ENCODE measurements at places on chromosomes 5 and 9.

DNA sequence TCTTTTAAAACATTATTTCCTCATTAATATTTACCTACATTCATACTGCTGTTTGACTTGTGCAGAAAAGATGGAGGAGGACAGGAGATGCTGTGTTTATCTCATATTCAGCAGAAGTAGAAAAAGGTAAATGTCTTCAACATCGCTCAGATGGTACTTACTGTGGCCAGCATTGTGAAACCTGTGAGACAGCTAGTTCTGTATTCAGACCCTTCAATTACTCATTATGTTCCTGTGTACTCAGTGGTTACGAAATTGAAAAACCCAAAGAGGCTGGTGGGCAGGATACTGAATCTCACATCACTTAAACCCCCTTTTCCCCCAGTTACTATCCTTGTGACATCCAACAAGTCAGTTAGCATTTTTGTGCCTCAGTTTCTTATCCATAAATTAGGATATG is 216.0 kb downstream of the KDM4C start:
- DNase-seq, result no peak

- DNase-seq, result no peak
These were observed 7.4 kb downstream of the ZBTB26 start for GRCh38 chr9:122923947-122924346.

DNA sequence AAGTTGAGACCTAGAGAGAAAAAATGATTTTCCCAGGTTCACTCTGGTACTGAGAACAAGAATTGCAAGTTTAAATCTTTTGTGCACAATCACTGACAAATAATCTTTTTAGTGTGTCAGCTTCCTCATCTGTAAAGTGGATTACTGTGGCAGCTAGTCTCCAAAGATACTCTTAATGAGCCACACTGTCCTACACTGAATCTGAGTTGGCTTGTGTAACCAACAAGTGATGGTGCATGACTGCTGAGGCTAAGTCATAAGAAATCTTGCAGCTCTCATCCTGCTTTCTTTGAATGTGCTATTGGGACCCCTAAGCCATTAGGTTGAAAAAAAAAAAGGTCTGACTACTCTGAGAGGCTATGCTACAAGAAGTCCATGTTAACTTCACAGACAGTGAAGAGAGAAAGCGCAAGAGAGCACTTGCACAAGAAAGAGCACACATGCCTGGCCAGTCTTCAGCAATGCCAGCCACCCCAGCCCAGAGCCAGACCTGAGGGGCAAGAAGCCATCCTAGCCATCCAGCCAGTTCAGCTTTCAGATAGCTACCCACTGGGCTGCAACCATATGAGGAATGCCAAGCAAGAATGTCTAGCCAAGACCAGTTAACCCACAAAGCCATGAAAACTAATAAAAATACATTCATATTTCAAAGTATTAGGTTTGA is 419.4 kb downstream of the RAB3C start:
- DNase-seq, result no peak

DNA sequence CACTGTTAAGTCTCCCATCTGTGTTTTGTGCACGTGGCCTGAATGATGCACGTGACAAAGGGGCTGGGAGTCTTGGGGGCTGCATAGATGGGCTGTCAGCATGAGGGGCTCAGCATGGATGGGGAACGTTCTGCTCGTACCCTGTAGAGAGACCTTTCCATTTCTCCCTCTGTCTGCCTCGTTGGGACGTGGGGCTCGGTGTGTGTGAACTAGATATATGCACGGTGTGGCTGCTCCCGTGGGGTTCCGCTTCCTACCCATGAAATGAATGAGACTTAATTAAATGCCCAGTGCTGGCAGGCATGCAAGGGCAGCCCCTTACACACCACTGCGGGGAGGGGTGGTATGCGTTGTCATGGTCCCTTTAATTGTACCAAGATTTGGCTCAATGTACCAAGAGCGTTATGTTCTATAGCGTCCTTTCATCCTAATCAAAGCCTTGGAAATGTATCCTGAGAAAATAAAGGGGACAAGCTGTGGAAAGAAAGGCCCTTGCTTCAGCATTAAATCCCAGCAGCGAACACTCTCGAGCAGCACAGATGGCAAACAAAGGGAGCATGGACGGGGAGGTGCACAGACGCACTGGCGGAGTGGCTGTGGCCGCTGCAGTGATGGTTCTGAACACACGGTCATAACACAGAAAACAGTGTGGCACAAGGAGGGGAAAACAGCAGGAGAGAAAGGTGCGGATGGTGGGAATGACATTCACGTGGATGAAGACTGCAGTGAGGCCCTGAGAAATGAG is 66.8 kb downstream of the RASGEF1C start:
- no peak for DNase-seq

DNA sequence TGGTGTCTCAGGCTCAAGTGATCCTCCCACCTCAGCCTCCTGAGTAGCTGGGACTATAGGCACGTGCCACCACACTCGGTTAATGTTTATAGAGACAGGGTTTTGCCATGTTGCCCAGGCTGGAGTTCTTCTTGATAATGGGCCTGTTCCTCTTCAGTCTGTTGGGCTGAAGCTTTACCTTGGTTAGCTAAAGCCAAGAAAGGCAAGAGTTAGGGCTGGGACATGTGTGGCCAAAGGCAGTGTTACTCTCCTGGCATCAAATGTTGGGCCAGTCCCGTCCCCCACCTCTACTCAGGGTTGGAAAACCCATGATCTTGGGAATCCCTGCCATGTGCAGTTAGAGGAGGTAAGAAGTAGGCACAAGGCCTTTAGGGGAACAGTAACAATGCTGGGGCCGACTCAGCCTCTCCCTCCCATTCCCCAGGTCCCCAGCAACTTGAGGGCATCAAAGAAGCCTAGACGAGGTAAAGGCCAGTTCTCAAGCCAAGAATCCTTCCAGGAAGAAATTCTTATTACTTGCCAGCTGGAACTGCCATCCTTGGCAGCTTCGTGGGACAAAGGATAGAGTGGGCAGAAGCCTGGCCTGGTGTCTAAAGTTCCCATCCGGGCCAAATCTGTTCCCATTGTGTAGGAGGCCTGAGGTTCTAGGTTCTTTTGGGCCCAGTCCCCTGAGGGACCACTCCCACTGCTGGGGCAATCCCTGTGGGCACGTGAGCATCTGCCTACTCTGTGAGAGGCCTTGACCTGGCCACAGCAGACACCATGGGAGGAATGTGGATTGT is 4.5 kb downstream of the EGR1 start:
- no peak for DNase-seq

- DNase-seq, result no peak
These were observed 21.2 kb upstream of the MLANA start for GRCh38 chr9:5869315-5870019.

DNA sequence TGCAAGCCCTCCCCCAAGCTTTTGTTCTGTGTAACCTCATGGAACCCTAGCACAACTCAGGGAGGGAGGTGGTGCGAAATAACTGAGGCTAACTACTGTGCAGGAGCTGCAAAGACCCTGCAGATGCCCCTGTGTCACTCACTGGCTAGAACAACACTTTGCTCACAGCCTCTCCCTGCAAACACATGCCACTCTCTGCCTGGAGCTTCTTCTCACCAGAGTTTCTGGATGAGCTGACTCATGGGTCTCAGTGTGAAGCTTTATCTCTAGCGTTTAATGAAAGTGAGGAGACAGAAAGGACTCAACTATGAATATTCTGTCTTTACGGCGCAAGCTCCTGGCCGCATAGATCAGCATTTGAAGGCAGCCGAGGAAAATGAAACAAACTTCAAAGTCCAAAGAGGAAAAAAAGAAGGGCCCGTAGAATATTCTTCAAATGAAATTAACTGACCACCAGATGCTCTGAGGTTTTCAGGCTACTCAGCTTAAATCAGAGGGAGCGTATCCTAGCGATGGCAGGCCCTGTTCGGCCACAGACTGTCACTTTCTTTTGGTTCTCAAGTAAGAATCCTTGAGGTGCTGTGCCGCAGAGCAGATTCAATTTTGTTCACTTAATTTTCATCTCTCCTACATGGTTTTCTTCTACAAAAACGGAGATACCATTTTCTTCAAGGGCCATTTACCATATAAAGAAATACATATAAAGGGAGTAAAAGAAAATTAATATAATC is 77.7 kb upstream of the TAS2R1 start:
- DNase-seq, result no peak

GRCh38 chr5:5932824-5933223 is 445.5 kb downstream of the MED10 start:
- no peak for DNase-seq

DNA sequence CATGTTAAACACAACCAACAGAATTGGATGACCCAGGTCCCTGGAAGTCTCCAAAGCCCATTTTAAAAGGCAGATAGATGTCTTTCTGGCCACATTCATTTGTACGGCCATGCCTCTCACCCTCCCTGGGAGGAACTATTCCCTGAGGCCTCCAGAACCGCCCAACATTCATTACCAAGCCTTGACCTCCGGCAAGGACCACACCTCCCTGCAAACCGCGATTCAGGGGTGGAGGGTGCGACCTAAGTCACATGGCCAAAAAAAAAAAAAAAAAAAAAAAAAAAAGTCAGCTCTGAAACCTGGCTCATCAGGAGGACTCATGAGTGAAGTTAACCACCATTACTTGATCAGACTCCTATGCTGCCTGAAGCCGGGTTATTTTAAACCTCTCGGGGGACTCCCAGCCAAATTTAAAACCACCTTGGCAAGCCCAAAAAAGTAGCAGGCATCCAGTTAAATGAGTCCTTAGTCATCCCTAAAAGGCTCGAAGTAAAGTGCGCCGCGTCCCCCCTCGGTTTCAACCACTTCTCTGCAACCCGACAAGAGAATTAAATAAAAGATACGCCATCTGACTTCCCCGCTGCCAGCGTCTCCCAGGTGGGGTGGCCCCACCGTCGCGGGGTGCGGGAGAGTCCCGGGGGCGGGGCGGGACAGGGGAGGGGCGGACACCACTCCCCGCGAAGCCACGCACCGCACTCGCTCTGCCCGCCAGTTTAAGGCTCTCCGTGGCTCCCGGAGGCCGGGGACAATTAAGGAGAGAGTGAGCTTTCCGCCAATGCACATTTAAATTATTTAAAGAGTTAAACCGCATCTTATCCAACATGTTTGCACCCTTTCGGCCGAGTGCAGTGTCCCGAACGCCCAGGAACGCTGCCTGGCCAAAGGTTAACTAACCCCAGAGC is 2.3 kb downstream of the KLF9 start:
- no peak for DNase-seq

DNA sequence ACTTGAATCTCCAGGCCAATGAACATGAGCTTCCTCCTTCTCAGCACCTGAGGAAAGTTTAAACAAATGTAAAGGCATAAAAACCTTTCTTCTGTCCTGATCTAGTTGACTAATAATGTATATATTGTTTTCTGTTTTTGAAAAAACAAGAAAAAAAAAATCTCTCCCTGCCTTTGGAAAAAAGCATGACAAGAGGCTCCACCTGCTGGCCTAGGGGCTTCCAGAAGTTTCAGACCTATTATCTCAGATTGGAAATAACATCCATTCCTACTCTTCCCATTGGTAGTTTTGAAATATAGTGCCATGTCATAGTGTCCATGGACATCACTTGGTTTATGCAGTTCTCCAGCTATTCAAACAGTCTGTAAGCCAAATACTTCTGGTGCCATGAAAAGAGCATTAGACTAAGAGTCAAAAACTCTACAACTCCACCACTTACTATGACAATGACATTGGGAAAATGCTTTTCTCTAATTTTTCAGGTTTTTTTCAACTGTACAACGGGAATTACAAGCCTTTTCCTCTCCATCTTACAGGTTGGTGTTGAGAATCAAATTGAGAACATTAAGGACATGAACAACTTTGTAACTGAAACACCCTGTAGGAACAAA is 409.6 kb upstream of the MPDZ start:
- no peak for DNase-seq

DNA sequence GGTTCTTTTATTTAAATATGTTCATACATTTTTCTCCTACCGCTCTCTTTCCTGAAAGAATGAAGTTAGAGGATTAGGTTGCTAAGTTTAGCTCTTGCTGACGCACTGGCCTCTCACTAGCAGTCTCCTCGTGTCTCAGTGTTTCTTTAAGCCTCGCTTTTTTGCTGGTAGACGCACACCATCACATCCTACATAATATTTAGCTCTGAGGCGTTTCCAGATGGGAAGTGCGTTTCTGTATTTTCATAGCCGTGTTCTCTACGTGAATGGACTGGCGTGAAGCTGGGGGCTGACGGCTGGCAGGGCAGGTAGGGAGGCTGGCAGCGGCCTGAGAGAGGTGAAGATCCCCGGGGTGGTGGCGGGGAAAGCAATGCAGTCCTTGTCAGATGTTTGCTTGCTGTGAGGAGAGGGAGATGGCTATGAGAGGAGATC is 79.2 kb upstream of the SPRY4 start:
- no peak for DNase-seq

- no peak for DNase-seq
These were observed 8.4 kb upstream of the FAM81B start for GRCh38 chr5:95382801-95383200.

DNA sequence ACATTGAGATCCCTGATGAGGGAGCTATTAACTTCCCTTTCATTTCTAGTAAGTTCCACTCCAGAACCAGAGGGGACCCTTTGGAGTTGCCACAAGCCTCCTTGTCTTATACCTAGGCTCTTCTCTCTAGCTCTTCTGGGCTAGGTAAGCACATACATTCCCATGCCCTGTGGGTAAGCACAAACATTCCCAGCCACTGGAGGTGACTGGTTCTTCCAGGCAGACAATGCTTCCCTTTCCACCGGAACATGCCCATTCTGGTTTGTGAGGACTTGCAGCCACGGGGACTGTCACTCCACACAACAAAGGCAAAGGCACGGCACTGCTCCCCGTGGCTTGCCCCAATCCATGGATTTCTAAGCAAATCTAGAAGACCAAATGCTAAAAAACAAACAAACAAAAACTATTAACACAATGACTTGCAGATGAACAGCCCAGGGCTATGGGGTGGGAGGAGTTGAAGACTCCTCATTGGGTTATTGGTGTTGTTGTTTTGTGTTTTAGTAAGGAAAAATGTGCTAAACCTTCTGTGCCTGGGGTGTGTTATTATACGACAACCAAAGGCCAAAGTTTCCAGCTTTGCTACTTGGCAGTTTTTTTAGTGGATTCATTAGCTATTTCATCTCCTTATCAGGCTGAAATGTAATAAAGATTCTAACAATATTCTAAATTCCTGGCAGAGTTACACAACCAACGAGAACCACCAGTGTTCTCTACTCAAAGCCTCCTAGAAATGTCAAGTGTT is 276.2 kb downstream of the SYK start:
- no peak for DNase-seq

- DNase-seq, result no peak
These were observed 157.5 kb upstream of the FSTL4 start for GRCh38 chr5:133769842-133770241.

- DNase-seq, result no peak
These were observed 41.4 kb upstream of the PJA2 start for GRCh38 chr5:109451146-109451545.

- no peak for DNase-seq
These were observed 69.7 kb downstream of the TRIO start for GRCh38 chr5:14212838-14213237.

DNA sequence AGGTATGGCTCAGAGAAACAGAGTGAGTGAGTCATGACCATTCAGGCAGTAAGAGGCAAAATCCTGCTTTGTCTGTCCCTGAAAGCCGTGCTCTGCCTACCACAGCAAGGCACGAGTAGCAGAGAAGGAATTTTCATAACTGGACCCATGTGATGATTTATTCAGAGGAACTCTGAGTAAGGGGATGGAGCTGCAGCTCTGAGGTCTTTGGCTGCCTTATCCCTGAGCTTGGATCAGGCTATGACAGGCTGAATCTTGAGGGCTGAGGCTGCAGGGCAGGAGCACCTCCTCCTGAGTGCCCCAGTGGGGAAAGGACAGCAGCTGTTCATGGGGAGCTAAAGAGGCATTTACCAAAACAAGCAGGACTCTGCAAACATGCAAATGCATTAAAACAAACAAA is 183.4 kb downstream of the PAPPA start:
- no peak for DNase-seq
